ENCODE measurements at places on chromosomes 7 and 10.

- H3K4me1 ChIP-seq = peaks cover 34% of the 10 kb centered on the region
- DNase-seq = peak; percentile 87
- H3K4me3 ChIP-seq = no peak overlapping the region
- no peaks in the 10 kb centered on the region for H3K27me3 ChIP-seq
- peak overlapping the region; percentile 88 for H3K27ac ChIP-seq
- no peaks in the 10 kb centered on the region for H3K36me3 ChIP-seq
Observed at GRCh38 chr7:130899638-130900401, 165.8 kb upstream of the KLF14 start.

- no peaks in the 10 kb centered on the region for H3K27me3 ChIP-seq
- H3K4me3 ChIP-seq = no peak overlapping the region
- H3K36me3 ChIP-seq = no peaks in the 10 kb centered on the region
Observed at GRCh38 chr7:16926861-16927260, 45.1 kb upstream of the AGR3 start.

DNA sequence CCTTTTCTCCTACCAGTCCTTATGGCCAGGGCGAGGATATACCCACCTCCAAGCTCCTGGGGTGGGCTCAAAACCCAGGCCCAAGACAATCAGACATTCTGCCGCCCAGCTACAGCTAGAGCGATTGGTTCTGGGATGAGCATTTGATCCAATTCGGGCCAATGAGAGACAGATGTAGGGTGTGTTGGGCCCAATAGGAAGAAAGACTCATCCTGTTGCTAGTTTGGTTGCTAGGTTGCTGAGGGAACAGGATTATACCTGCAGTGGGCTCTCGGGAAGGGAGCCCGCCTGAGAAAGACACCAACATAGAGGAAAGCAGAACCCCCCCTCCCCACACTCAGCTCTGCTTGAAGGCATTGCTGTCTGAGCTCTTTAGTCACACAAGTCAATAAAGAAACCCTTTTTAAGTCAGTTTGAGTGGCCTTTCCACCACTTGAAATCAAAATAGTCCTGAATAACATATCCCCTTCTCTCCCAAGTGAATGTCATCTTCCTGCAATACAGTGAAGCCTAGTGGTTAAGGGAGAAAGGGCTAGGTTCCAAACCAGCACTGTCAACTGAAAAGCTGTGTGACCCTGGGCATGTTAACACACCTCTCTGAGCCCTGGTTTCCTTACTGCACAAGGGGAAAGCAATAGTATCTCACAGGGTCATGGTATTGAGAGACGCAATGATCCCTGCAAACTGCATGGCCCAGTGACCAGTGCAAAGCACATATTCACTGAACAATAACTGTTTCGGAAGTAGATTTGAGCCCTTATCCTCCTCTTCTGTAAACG, 21.8 kb downstream of the ITPRIP start:
- no peak for DNase-seq
- no peaks in the 10 kb centered on the region for H3K36me3 ChIP-seq
- H3K27ac ChIP-seq = peak overlapping the region; percentile 9
- peaks cover 13% of the 10 kb centered on the region for H3K4me1 ChIP-seq
- no peak overlapping the region for H3K4me3 ChIP-seq

DNA sequence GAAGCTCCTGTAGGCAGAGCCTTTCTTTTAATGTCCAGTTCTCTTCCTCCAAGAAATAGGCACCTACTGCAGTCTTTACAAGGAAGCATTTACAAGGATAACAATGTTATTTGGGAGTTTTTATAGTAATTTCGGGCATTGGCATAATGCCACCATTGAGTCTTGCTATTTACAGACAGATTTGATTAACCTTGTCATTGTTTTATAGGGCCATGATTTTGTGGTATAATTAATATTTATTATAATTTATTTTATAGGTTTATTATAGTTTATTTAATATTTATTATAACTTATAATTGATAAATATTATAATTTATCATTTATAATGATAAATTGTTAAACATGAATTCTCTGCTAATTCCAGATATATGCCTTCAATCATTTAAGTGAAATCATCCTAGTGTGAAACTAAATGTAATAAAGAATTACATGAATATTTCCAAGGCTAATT, 573 bp upstream of the POT1 start:
- H3K27ac ChIP-seq = peak overlapping the region; percentile 73
- DNase-seq = no peak
- peaks cover 5% of the 10 kb centered on the region for H3K4me1 ChIP-seq
- no peaks in the 10 kb centered on the region for H3K27me3 ChIP-seq
- H3K36me3 ChIP-seq = no peaks in the 10 kb centered on the region

GRCh38 chr7:67343572-67343971, 346.9 kb downstream of the TYW1 start:
- no peak overlapping the region for H3K4me3 ChIP-seq
- H3K4me1 ChIP-seq = no peaks in the 10 kb centered on the region
- no peak for DNase-seq
- no peaks in the 10 kb centered on the region for H3K36me3 ChIP-seq
- no peak overlapping the region for H3K27ac ChIP-seq

- no peak for DNase-seq
- no peak overlapping the region for H3K27ac ChIP-seq
- no peaks in the 10 kb centered on the region for H3K36me3 ChIP-seq
Observed at GRCh38 chr7:150586068-150586784, 19.0 kb downstream of the GIMAP4 start.

GRCh38 chr10:1200866-1201807, 145.0 kb downstream of the WDR37 start:
- no peak overlapping the region for H3K27ac ChIP-seq
- no peak overlapping the region for H3K4me3 ChIP-seq
- no peaks in the 10 kb centered on the region for H3K4me1 ChIP-seq
- no peak for DNase-seq

DNA sequence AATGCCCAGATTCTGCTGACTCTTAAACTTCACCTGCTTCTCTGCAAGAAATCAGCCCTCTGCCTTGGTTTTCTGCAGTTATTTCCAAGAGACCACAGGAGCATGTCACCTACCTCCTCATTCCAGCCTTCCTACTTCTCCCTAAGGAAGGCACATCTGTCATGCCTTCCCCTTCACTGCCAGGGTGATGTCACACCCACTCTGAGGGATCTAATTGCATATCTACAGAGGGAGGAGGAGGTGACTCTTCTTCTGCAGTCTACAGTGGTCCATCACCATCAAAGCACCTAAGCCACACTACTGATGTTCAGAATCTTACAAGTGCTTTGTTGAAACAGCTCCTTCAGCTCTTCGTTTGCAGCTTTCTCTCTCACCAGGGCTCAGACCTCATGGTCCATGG, 275.5 kb downstream of the FGFR2 start:
- no peaks in the 10 kb centered on the region for H3K27me3 ChIP-seq
- H3K27ac ChIP-seq = no peak overlapping the region
- no peaks in the 10 kb centered on the region for H3K36me3 ChIP-seq
- no peak overlapping the region for H3K4me3 ChIP-seq
- peaks cover 5% of the 10 kb centered on the region for H3K4me1 ChIP-seq
- no peak for DNase-seq

GRCh38 chr7:79035858-79036257, 417.6 kb downstream of the MAGI2 start:
- H3K36me3 ChIP-seq = no peaks in the 10 kb centered on the region
- no peak for DNase-seq
- no peak overlapping the region for H3K27ac ChIP-seq
- H3K4me3 ChIP-seq = no peak overlapping the region
- no peaks in the 10 kb centered on the region for H3K27me3 ChIP-seq

DNA sequence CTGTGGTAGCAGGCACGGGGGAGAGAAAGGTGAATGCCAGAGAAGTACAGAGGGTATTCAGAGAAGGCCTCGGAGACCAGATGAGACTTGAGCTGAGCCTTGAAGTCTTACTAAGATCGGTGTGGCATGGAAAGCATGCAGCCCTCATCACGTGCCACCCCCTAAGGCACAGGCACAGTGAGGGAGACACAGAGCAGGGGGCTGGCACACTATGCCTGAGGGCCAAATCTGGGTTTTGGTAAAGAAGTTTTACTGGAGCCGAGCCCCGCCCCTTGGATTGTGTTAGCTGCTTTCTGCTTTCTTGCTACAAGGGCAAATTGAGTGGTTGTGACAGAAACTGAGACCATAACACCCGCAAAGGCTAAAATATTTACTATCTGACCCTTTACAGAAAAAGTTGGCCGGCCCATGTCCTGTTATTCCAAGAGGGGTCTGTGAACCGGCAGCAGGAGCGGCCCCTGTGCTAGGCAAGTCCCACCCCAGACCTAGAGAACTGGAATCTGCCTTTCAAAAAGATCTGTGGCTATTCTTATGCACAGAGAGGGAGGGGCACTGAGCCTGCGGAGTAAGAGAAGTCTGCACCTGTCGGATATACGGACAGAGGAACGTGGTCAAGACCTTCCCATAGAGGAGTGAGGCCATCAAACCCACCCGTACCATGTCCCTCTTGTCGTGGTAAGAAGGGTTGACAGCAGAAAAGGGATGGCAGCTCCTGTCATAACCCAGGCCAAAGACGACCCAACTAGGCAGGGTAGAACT, 109.3 kb upstream of the RHEB start:
- no peaks in the 10 kb centered on the region for H3K36me3 ChIP-seq
- H3K4me1 ChIP-seq = peaks cover 11% of the 10 kb centered on the region
- no peak for DNase-seq
- no peak overlapping the region for H3K4me3 ChIP-seq

GRCh38 chr10:69332278-69333010, 54.1 kb downstream of the HK1 start:
- peak overlapping the region; percentile 71 for H3K27ac ChIP-seq
- H3K36me3 ChIP-seq = no peaks in the 10 kb centered on the region
- no peak for DNase-seq
- H3K4me1 ChIP-seq = peaks cover 44% of the 10 kb centered on the region
- H3K4me3 ChIP-seq = no peak overlapping the region
- no peaks in the 10 kb centered on the region for H3K27me3 ChIP-seq

DNA sequence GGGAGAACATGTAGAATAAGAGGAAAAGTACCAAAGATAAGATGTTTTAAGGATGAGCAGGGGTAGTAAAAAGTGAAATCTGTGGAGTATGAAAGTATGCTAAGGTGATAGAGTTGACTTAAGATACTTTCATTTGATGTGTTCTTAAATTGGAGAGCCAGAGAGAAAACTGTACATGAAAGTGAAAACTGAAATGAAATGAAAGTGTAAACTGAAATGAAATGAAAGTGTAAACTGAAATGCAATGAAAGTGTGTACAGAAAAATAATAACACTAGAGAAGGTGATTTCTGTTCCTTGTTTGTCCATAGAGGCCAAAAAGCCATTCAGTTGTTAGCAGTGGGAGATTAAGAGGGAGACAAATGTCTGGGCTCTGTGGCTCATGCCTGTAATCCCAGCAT, 17.5 kb downstream of the AHR start:
- H3K4me1 ChIP-seq = peaks cover 12% of the 10 kb centered on the region
- peaks cover 3% of the 10 kb centered on the region for H3K36me3 ChIP-seq
- no peak overlapping the region for H3K4me3 ChIP-seq
- no peak for DNase-seq
- H3K27me3 ChIP-seq = no peaks in the 10 kb centered on the region
- H3K27ac ChIP-seq = no peak overlapping the region

GRCh38 chr10:32273336-32273735, 73.6 kb downstream of the EPC1 start:
- H3K27ac ChIP-seq = no peak overlapping the region
- no peak for DNase-seq

GRCh38 chr10:129963641-129964501, at the start of gene EBF3:
Gene EBF3, minus strand, starts transcription at chr10:129964274. Its CDS starts 506 bp downstream, at chr10:129963768.
- H3K27me3 ChIP-seq = peaks cover 90% of the 10 kb centered on the region
- no peak within 1 kb of the TSS for H3K27ac ChIP-seq
- DNase-seq = peak; percentile 82
- peaks cover 31% of the 10 kb centered on the region for H3K4me1 ChIP-seq
- no peaks in the 10 kb centered on the region for H3K36me3 ChIP-seq
- peak within 1 kb of the TSS; percentile 67 for H3K4me3 ChIP-seq

DNA sequence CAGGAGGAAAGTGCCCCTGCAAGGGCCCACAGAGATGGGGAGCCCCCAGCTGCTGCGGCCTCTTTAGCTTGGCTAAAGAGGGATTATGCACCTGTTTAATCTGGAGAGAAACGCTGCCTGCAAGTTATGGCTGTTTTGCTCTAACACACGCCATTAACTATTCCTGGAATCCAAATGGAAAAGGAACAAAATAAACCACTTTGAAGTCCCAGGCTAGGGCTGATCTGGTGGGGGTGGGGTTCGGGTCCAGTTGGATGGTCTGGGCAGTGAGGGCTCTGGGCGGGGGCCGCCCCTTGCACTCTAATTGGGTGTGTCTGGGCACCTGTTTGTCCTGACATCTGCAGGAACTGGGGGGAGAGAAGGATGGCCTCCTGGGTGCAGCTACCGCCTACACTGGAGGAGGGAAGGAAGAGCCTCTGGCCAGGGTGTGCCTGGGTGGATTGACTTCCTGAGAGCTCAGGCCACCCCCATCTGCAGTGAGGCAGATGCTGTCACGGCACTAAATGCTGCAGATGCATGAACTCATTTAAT, 300.6 kb downstream of the ZEB1 start:
- no peaks in the 10 kb centered on the region for H3K4me1 ChIP-seq
- DNase-seq = no peak
- H3K27me3 ChIP-seq = no peaks in the 10 kb centered on the region
- H3K36me3 ChIP-seq = no peaks in the 10 kb centered on the region
- no peak overlapping the region for H3K4me3 ChIP-seq
- H3K27ac ChIP-seq = no peak overlapping the region

DNA sequence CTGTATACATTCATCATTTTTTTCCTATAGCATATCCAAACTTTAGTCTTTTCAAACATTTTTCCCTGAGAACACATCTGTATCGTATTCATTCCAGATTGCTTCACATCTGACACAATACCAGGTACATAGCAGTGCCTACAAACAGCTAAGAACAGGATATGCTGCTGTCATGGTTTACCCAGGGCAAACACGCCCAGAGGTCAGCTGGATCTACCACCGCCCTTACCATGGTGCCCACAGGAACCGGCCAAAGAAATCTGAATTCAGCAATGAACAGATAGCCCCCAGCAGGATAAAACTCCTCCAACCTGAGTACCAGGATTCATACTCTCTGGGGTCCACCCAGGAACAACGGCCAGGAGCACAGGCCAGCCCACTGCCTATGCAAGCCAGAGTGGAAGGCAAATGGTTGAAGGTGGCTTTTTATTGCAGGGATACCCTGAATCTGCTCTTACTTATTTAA, 43.0 kb downstream of the TNS3 start:
- no peaks in the 10 kb centered on the region for H3K27me3 ChIP-seq
- no peaks in the 10 kb centered on the region for H3K36me3 ChIP-seq
- H3K27ac ChIP-seq = peak overlapping the region; percentile 80

DNA sequence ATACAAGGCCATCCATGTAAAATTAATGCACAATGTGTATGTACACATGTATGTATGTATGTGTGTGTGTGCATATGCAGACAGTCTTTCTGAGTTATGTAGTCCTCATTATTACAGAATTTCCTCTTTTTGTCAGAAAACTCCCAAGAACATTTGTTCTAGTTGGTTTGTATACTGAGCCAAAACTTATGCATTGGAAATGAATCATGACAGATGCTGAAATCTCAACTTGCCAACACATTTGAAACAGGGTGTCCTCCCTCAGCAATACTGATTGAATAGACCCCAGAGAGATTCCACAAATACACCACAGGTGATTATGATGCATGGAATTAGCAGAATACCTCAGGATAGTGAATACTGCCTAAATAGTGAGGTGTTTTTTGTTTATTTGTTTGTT, 472.9 kb upstream of the PCDH15 start:
- no peaks in the 10 kb centered on the region for H3K4me1 ChIP-seq
- H3K27me3 ChIP-seq = no peaks in the 10 kb centered on the region
- H3K36me3 ChIP-seq = no peaks in the 10 kb centered on the region
- no peak overlapping the region for H3K4me3 ChIP-seq
- no peak for DNase-seq

Measured in hepatocyte (in vitro differentiated cells).